ENCODE measurements at places on chromosomes 7 and 10. TPM values are rescaled to one million over a fixed set of nuclear protein-coding genes. Genes with fewer than 3 reads are reported as not detected.

BEND7 gene
- total RNA-seq = 24.0 TPM

NPY4R2 gene
- not detected for total RNA-seq

SEC31B gene
- total RNA-seq = 8.7 TPM

ACTR3C gene
- total RNA-seq = 5.2 TPM

TAS2R39 gene
- total RNA-seq = not detected

EPHB6 gene
- total RNA-seq = 11.6 TPM

NOBOX gene
- not detected for total RNA-seq

MRLN gene
- total RNA-seq = not detected

ACTL6B gene
- total RNA-seq = not detected

BHLHA15 gene
- total RNA-seq = not detected

OPALIN gene
- total RNA-seq = not detected

DLX5 gene
- total RNA-seq = 1.1 TPM

FLNC gene
- total RNA-seq = 245 TPM

PKD2L1 gene
- total RNA-seq = 0.71 TPM

NKX2-3 gene
- 0.60 TPM for total RNA-seq

SLC12A9 gene
- 34.3 TPM for total RNA-seq

EPHA1 gene
- 0.45 TPM for total RNA-seq

All from aorta (tissue), 5 donors.